NCI-H345 (cell line): ENCODE measurements at places on chromosomes 7 and 10.

GRCh38 chr7:151895631-151896031, 18.7 kb upstream of the PRKAG2 start:
- DNase-seq = peak; percentile 52

GRCh38 chr7:116542618-116543017, 17.8 kb downstream of the CAV1 start:
- DNase-seq = no peak

- DNase-seq = no peak
Observed at GRCh38 chr7:7884855-7885254, 83.7 kb upstream of the GLCCI1 start.

- DNase-seq = no peak
Observed at GRCh38 chr7:98575878-98576277, 41.2 kb upstream of the NPTX2 start.

GRCh38 chr10:114629824-114630730, 28.0 kb downstream of the ABLIM1 start:
- no peak for DNase-seq

- no peak for DNase-seq
Observed at GRCh38 chr10:132062116-132062515, 3.6 kb upstream of the JAKMIP3 start.

DNA sequence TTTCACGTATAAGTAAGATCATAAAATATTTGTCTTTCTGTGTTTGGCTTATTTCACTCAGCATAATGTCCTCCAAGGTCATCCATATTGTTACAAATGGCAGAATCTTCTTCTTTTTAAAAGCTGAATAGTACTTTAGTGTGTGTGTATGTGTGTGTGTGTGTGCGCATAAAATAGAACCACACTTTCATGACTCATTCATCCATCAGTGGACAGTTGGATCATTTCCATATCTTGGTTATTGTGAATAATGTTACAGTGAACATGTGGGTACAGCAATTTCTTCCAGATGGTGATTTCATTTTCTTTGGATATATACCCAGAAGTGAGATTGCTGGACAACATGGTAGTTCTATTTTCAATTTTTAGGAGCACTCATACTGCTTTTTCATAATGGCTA, 622.4 kb downstream of the NRG3 start:
- no peak for DNase-seq

GRCh38 chr10:62650411-62650810, 154.1 kb upstream of the ADO start:
- DNase-seq = no peak

GRCh38 chr10:124350806-124351205, 67.9 kb downstream of the OAT start:
- no peak for DNase-seq

DNA sequence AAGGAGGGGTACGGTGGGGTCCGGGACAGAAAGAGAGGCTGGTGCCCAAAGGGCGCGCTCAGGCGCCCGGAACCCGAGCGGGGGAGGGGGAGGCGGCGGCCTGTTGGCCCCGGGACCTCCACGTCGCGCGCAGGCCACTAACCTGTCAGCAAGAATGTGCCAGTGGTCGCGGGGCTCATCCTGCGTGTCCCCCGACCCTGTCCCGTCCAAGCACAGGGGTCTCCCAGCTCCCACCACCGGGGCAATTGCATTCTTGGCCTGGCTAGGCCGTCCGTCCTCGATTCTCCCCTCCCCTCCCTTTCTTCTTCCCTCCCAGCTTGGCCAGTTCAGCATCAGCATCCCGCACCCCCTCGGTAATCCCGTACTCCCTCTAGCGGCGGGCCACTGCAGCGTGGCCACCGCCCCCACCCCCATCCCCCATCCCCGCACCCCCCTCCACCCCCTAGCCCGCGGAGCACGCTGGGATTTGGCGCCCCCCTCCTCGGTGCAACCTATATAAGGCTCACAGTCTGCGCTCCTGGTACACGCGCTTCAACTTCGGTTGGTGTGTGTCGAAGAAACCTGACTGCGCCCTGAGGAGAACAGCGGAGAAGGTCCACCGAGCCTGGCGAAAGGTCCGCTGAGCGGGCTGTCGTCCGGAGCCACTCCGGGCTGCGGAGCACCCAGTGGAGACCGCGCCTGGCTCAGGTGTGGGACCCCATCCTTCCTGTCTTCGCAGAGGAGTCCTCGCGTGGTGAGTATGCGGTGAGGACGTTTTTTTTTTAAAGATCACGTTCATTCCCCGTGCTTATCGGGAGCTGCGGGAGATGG, at the start of gene SGCE:
Gene SGCE (minus strand): TSS at position 286 of the 810 bp plus-strand sequence. CDS start 35 bp downstream, at position 251.
- DNase-seq = peak; percentile 79

DNA sequence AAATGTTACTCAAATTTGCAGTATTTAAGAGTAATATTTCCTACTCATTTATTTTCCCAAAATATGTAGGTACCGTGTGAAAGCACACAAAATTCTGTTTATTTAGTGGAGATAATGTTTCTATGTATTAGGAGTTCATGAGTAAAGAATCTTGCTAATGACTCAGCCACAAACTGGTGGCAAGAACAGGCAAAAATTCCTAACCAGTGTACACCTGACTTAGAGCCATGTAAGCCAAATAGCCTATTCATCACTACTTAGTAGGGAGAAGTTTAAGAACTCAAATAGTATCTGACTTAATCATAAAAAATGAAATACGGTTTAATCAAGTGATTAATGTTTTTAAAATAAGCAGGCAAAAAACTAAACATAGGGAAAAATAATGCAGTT, 169.0 kb downstream of the SRPK2 start:
- DNase-seq = no peak

GRCh38 chr7:98120559-98120958, 13.9 kb downstream of the LMTK2 start:
- DNase-seq = no peak

GRCh38 chr10:112716924-112717413, 233.1 kb upstream of the TCF7L2 start:
- DNase-seq = no peak

DNA sequence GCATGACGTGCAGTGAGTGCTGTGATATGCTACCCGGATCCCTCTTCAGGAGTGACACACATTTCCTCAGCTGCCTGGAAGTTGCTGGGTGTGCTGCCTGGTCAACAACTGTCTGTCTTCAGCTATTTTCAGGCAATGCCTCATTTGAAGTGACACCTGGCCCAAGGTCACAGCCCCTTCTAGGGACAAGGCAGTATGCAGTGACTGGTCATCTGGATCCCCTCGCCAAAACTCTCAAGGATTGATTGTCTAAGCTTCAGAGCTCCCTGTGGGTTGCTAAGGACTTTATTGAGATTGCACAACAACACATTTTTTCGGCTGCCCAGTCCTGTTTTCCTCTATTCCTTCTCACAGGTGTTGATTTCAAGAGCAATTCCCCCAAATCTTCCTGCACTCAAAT, 108.8 kb downstream of the GNAI1 start:
- DNase-seq = no peak

GRCh38 chr10:4347397-4347796, 478.6 kb upstream of the AKR1E2 start:
- DNase-seq = no peak

DNA sequence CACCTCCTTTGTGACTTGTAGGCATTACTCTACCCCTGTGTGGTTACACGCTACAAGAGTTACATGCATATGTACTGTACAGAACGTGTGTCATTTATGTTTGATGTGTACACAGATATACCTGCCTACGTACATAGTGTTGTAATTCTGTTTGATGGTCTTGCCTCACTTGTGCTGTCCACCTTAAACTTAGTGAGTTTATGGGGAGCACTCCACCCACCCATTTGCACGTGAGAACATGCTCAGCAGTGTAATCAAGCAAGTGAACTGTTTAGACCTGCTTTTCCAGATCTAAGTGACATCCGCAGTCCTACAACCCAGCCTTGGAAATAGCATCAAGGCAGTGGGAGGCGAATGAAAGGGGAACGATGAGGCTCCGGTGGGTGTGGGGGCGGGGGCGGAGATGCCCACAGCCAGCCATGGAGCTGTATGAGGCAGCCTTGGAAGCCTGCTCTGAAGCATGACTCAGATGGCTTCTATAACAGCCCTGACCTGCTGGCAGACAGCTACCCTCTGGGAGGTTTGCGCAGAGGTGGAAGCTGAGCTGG, 52.1 kb downstream of the SUFU start:
- no peak for DNase-seq

DNA sequence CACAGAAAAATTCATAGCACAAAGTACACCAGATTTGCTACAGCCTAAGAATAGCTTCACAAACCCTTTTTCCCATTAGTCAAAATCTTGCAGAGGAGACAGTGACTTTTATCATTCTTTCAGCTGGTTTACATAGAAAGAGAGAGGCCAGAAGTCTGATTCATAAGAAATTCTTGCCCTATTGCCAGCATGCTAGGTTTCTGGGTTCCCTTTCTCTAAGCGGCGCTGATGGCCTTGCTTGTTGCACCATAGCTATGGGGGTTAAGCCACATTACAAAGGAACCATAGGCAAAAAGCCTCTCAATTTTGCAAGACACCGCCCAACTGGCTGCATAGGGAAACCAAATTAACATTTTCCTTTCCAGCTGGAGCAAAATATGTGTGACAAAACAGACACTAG, 87.4 kb downstream of the ZNF467 start:
- DNase-seq = no peak
